EL (cell line): ENCODE measurements at places on chromosomes 2 and 18.

DNA sequence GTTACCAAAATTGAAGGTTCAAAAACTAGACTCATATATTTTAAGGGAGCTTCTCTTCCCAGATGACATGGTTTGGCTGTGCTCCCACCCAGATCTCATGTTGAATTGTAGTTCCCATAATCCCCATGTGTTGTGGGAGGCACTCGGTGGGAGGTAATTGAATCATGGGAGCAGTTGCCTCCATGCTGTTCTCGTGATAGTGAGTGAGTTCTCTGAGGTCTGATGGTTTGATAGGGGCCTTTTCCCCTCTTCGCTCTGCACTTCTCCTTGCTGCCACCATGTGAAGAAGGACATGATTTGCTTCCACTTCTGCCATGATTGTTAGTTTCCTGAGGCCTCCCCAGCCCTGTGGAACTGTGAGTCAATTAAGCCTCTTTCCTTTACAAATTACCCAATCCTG, 140.1 kb downstream of the MAIP1 start:
- no peak for DNase-seq

DNA sequence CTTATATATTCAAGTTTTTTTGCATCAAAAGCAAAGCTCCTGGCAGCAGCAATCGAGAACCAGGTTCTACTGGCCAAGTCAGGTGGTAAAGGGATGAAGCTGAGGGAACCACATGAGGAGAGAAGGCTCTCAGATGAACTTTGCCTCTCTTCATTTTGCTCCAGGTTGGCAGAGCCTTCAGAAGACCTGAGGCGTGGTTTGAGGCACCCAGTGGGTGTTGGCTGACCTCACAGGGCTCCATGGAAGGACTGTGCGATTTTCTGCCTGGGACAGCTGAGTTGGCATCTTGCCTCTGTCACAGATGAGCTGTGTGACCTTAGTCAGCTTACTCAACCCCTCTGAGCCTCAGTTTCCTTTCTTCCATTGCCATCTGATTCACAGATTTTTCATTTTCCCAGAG, 89.0 kb downstream of the INSIG2 start:
- DNase-seq: no peak

- DNase-seq: no peak
These were observed 533.8 kb downstream of the ADCYAP1 start for GRCh38 chr18:1438458-1438910.

DNA sequence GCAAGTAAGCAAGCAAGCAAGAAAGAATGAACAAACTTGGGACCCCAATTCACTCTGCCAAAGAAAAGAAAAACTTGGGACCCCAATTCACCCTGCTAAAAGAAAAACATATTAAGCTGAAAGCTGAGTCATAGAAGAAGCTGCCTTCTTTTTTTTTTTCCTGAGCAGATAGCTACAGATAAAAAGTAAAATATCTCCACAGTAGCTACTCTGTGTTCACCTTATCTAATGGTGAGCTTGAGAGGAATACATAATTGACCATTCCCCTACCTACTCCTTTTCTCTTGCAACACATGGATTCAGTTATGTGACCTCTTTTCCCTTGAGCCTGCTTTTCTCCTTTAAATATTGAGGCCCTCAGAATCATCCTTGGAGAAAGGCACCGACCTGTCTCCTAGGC, 63.0 kb downstream of the MCFD2 start:
- no peak for DNase-seq
